ENCODE measurements at places on chromosomes 2 and 18.

DNA sequence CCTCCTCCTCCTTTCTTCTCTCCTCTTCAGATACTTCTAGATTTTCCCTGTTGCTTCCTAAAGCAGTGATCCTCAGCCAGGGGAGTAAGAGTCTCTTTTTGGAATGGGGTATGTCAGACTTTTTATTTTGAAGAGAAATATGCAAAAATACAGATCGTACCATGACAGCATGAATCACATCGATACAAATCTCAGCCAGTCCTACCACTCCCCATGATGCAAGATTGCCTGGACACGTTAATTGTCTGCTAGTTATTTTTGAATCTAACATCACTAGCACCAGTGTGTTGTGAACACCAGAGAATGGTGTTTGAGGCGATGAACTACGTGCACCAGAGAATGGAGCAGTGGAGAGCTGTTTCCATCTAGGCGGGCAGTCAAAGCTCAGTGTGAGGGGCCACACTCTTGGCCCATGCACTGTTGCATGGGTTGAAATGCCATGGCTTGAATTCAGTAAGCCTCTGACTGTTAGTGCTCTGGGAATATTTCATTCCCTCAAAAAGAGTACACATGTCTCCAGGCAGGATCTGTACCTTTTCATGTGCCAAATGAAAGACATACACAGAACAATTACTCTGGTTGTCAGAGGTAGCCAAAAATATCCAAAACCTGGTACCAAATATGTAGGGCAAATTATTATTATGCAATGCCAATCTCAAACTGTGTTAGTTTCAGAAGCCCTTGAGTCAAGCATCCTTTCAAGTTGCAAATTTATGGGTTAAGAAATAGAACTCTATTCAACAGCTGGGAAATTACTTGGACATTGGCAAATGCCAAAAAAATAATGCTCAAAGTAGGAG lies 46.3 kb upstream of the RALBP1 start:
- DNase-seq = no peak

DNA sequence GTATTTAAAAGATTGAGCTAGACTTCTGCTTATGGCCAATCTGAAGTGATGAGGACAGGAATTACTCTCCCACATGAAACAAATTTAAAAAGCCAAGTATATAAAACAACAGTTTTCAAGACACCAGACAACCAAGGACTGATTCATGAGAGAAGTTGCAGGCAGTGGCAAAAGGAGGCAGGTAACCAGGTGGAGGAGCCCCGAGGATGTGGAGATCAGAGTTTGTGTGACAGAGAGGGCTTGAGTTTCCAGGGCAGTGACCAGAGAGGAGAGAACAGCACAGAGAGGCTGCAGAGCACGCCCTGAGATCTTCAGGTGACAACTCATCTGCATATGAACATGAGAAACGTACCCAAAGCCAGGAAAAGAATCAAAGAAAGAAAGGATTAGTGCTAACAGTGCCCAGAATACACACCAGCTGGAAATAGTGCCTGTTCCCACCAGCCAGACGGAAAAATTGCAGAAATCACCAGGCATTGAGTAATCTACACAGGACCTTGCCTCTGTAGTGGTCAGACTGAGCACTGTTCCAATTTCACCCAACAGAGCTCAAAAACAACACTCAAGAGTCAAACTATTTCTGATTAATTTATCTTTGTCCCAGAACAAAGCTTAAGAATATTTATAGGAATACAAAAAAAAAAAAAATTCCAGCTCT lies 173.1 kb downstream of the SEPTIN10 start:
- DNase-seq = no peak

- DNase-seq = no peak
Measured at GRCh38 chr2:240918258-240919091, 12.3 kb downstream of the CROCC2 start.

DNA sequence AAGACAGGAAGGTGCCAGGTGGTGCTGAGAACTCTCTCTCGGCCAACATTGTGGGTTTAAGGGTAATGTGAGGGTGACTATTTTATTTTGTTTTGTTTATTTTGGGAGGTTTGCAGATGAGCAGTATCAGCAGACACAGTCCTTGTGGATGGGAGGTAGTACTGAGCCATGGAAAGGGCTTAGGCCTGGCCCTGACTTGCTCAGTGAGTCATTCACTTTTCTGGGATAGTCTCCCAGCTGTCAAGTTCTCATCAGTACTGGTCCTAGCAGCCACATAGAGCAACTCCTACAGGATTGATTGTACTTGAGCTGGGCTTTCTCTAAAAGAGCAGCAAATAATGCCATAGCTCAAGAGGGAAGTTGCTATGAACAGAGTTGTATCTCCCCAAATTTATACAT lies 175.2 kb downstream of the LOXHD1 start:
- DNase-seq = no peak

- no peak for DNase-seq
Measured at GRCh38 chr18:48152549-48152948, 222.1 kb upstream of the SMAD2 start.

DNA sequence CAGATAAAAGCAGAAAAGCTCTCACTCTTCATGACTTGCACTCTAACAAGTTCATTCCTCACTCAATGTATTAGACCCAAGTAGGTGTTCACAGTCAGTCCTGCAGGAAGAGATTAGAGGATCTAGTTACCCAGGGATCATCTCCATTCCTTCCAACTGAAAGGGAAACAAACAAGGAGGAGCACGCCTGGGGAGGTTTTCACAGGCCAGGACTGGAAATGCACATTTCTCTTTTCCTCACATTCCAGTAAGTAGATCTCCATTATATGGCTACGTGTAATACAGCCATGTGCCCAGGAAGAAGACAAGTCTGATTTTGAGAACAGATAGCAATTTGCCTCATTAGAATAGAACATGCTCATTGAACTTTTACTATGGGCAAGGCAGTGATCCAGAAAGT lies 1132.2 kb upstream of the FAM98A start:
- no peak for DNase-seq

GRCh38 chr2:134537702-134538101 lies 181.1 kb downstream of the TMEM163 start:
- no peak for DNase-seq

DNA sequence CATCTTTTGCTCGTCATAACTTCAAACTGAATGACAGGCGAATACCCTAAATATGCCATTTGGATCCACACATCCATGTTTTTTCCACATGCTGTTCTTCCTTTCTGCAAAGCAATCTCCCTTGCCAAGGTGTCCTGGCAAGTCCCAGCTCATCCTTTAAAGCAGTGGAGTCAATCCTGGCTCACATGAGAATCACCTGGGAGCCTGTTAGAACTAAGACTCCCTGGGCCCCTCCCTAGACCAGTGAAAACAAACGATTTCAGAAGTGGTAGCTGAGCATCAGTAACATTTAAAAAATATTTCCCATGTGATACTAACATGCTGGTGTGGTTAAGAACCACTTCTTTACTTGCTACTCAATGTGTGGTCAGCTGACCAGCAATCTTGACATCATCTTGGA lies 50.6 kb upstream of the PARD3B start:
- no peak for DNase-seq

- no peak for DNase-seq
Measured at GRCh38 chr2:212311807-212312404, 226.7 kb downstream of the ERBB4 start.

DNA sequence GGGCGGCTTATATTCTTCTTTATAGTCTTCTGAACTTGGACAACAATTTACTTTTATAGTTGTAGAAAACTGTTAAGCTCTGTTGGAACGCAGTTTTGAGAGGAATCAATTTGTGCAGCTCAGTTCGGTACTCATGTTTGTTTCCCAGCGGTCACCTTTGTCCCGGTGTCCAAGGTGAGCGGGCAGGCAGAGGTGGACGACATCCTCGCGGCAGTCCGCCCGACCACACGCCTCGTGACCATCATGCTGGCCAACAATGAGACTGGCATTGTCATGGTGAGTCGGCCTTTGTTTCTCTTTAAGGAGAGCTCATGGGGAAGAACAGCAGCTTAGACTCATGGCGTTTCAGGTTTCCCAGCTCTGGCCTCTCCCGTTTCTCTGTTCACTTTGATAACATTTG lies 18.6 kb upstream of the ESPNL start:
- DNase-seq = no peak

GRCh38 chr2:86825693-86826381 lies 35.1 kb upstream of the CD8A start:
- peak; percentile 63 for DNase-seq

DNA sequence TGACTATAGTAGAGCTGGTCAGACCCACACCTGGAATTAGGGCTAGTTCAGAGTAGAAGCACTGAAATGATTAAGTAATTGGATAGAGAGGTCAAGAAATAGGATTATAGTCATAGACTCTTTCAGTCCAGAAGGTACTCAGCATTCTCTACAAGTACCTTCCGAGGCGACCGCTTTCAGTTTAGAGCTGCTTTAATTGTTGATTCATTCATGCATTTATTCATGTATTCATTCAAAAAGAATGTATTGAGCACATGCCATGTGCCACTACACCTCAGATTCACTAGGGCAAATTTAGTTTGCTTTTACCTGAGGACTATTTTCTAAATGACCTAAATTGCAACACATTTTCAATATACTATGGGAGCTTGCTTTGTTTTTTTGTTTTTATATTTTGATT lies 48.7 kb downstream of the CRIM1 start:
- DNase-seq = no peak

GRCh38 chr2:42035241-42035640 lies 12.6 kb upstream of the PKDCC start:
- no peak for DNase-seq

DNA sequence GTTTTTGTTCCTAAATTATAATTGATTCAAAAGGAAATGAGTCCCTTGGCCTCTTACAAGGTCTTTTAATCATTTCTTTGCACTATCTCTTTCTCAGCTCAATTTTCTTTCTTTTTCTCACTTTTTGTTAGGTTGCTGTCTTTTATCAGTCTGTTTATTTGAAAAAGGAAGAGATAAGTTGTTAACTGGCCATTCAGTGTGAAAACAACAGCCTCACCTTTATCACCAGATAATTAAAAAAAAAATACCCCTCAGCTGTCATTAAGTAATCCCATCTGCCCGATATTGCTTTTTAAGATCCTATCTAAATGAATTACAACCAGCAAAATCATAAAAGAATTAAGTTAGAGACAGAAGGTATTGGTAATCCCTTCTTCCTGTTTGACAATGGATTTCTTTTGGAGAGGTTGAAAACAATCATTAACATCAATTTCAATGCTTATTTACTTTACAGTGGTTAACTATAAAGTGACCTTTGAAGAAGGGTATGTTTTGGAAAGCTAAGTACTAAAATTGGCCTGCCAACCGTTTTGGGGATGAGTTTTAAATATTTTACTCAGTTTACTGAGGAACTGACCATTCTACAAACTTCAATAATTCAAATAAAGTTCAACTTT lies 104.9 kb downstream of the TGIF1 start:
- DNase-seq = no peak

- DNase-seq = no peak
Measured at GRCh38 chr2:181354626-181355025, 102.6 kb upstream of the ITGA4 start.

- no peak for DNase-seq
Measured at GRCh38 chr2:119311371-119311770, 55.3 kb downstream of the C2orf76 start.

GRCh38 chr18:80023173-80023572 lies 11.1 kb upstream of the RBFA start:
- no peak for DNase-seq

GRCh38 chr2:182228741-182229140 lies 198.1 kb downstream of the PDE1A start:
- DNase-seq = no peak

DNA sequence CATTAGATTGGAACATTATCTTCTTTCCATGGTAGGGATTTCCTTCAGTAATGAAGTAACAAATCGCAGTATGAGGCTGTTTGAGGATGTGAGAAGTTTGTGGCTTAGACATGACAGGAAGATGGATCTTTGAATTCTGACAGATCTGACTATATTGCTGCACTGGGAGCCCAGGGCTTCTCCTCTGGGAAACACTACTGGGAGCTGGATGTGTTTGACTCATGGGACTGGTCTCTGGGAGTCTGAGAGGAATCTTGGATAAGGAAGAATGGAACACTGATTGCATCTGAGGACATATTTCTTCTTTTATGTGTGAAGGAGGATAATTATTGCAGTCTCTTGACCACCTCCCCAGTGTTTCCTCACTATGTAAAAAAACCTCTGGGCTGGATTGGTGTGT lies 77.2 kb upstream of the ST6GAL2 start:
- DNase-seq = no peak

DNA sequence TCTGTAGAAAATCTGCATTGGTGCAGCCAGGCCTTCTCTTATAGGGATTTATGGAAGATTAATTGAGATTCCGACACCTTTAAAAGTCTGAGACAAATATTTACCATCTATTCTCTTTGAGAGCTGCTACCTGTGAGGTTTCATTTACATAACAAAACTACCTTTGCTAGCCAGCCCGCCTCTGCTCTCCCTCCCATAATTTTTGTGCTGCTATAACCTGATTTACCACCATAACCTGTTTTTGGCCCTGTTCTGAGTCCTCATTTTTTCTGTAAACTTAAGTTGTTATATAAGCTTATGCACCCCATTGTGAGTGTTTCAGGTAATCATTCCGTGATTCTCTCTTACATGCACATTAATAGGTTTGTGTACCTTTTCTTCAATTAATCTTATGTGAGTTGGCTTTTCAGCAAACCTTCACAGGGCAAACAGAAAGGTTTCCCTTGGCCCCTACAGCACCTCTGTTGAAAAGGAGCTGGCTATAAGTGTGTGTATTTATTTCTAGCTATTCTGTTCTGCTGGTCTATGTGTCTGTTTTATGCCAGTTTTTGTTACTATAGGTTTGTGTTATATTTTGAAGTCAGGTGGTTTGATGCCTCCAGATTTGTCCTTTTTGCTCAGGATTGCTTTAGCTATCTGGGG lies 114.9 kb upstream of the XIRP2 start:
- no peak for DNase-seq

- DNase-seq = no peak
Measured at GRCh38 chr2:141692829-141693228, 438.0 kb downstream of the LRP1B start.

DNA sequence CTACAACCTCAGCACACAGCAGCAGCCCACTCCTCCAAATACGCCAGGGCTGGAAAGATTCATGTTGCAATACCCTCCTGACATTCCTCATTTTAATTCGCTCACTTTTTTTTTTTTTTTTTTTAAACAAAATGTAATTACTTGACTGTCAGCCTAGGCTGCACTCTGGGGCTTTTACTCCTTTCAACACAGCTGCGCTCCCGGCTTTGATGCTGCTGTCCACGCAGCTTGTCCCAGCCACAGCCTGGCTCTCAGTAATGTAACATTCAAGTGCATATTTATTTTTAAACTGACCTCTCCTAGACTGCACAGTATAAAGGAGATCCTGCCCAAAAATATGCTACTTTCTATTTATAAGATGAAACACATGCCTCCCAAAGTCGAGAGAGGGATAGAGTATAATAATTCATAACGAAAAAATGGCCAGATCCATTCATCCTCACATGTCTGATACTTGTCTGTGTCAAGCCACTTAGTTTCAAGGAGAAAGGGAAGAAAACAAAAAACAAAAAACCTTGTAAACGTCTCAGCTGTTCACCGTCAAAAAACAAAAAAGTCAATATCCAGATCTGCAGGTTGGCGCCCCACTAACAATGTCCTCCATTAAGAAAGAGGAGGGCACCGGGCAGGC lies 949 bp downstream of the CDC42EP3 start:
- no peak for DNase-seq

GRCh38 chr2:74028741-74029140 lies 44.0 kb downstream of the TET3 start:
- DNase-seq = no peak
